ENCODE measurements at places on chromosomes 12 and 14.
A peak's percentile ranks its signal among the peaks of the same experiment; 100 is the strongest.

GRCh38 chr14:55502746-55503284 is 62.4 kb upstream of the TBPL2 start:
- DNase-seq, result no peak

GRCh38 chr12:12088147-12088546 is 17.4 kb downstream of the BCL2L14 start:
- DNase-seq, result peak; percentile 41

GRCh38 chr12:106527356-106527755 is 55.4 kb upstream of the RFX4 start:
- DNase-seq, result no peak

DNA sequence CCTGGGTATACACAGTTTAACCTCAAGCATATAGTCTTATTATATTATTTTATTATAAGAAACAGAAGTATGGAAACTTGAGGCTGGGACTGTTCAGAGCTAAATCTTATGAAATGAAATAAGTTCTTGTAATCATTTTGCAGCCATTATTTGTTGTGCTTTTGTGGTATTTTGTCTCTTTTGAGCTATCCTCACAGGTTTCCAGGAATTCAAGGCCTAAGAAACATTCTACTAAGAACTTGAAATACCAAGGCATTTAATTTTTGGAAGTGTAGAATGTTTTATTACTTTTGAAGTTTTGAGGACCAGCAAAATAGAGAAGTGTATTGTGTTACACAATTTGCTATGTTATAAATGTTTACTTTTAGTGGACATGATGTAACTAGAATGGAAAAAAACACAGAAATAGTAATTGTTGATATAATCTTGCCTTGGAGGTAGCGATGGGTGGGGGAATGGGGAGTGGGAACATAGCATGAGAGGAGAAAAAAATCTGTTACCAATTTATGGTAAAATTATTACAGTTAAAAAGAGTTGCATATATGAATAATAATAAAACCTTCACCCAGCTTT is 81.7 kb downstream of the CRADD start:
- no peak for DNase-seq

- DNase-seq, result no peak
Measured at GRCh38 chr12:11729439-11730150, 80.1 kb downstream of the ETV6 start.

- no peak for DNase-seq
Measured at GRCh38 chr12:1567852-1568251, 26.5 kb downstream of the FBXL14 start.

GRCh38 chr14:58282925-58283593 is 15.3 kb upstream of the ARID4A start:
- DNase-seq, result no peak

DNA sequence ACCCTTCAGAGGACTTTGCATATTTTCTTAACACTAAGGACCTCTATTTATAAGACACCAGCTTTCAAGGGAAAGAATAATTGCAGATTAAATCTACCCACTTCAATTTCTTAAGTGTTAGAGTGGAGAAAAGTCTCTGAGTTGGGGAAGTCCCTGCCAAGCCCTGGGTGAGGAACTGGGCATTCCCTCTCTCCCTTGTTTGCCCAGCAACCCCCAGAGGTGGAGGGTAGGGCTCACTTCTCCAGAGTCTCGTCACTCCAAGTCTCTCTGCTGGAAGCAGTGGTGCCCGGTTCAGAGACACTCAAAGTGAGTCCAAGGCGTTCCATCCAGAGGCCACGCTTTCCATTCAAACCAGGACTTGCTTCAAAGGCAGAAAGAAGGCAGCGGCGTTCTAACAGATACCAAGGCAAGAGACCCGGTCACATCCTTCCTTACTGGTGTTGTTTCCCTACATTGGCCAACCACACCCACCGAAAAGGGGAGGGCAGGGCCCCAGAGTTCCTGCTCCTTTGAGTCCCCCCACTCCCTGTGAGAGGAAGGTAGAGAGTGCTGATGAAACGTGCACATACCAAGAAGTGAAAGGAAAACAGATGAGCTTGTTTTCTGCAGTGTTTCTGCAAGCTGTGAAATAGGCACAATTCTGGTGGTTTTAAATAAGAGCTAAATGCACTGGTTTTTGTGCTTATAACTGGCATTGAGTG is 6.1 kb upstream of the BDKRB2 start:
- no peak for DNase-seq

DNA sequence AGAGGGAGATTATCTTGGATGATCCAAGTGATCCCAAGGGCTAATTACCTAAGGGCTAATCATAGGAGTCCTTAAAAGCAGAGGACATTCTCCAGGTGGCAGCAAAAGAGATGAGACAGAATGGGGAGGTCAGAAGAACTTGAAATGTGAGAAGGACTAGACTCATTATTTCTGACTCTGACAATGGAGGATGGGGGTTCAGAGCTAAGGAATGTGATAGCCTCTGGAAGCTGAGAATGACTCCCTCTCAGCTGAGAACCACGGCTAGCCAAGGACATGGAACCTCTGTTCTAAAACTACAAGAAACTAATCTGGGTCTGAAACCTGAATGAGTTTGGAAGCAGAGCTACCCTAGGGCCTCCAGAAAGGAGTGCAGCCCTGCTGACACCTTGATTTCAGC is 35.6 kb upstream of the ANKS1B start:
- no peak for DNase-seq

- no peak for DNase-seq
Measured at GRCh38 chr12:23824358-23824757, 125.1 kb downstream of the SOX5 start.

GRCh38 chr14:101219896-101220703 is 316.6 kb upstream of the RTL1 start:
- peak; percentile 31 for DNase-seq

GRCh38 chr12:112344220-112344619 is 38.0 kb downstream of the HECTD4 start:
- no peak for DNase-seq

GRCh38 chr12:115140981-115141655 is 457.1 kb upstream of the TBX3 start:
- DNase-seq, result peak; percentile 66

DNA sequence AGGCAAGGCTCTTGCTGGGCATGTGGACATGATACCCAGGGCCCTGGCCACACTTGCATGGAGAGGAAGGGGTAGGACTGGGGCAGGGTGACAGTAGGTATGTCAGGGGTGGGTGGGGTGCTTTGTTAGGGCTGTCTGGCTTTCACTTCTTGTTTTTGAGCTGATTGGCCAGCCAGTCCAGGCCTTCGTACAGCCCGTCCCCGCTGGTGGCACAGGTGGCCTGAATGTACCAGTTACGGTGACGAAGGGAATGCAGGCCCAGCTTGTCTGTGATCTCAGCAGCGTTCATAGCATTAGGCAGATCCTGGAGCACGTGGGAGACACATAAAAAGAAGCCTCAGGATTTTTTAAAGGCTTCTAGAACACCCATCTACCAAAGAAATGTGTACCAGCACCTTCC is 13.5 kb upstream of the FKBP11 start:
- no peak for DNase-seq
